Stimulated activated CD4-positive, alpha-beta T cell treated with anti-CD3 and anti-CD28 coated beads, TNF-alpha, amount 100 ng/mL, for 1 hour (primary cell): ENCODE measurements at places on chromosomes 2 and 18.

GRCh38 chr18:79964330-79965118 lies at the start of gene HSBP1L1:
Gene HSBP1L1 (plus strand): TSS chr18:79964643. CDS start chr18:79964736, 93 bp downstream.
- no peak for DNase-seq

GRCh38 chr2:75616933-75617332 lies 29.6 kb upstream of the MRPL19 start:
- no peak for DNase-seq

DNA sequence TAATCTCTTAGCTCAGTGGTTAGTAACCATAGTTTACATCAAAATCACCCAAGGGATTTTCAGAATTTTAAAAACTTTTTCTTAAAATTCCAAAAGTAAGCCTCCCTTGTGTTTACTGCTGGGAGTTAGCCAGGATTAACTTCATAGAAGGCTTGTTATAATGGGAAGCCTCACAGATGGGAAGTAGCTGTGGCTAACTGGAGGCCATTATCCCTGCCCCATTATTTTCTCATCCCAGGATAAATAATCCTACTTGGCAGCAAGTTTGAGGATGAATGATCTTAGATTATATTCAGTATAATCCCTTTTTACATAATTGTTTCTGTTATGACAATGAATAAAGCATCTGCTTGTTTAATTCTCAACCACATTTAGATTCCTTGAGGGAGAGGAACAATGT lies 25.5 kb downstream of the PLEK start:
- DNase-seq = no peak

- no peak for DNase-seq
These were observed 180.9 kb downstream of the ZBTB7C start for GRCh38 chr18:48228301-48228715.

GRCh38 chr2:133591164-133591563 lies 22.9 kb upstream of the NCKAP5 start:
- no peak for DNase-seq

DNA sequence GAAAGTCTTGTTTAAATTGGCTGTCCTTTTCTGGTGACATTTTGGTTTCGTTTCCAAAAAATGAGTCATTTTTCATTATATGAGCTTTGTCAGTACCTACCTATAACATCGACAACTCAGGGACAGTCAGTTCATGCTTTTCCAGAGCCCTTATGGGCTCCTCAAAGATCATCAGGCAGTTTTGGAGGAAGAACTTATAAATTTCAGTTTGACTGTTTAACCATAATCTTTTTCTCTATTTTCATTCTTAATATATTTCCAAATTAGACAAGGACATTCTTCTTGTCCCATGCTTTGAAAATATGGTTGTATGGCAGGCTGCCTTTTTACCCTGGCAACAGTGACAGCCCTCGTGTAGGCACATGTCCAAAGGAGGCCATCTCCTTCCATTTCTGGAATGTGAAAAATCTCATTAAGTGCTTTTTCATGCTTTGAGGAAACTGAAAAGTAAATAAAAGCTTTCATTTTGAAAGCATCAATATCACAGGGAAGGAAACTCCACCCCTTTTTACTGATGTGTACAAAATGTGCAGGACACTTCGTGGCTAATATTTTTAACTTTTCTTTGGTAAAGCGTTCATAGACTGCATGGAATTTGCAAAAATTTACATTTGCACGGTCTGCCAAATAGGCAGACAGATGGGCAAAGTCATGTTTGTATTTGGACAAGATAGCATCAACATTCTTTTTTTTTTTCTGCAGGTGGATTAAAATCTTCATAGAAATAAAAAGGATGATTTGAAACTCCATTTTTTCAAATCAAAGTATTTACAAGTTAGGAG lies 7.2 kb upstream of the PROC start:
- no peak for DNase-seq

DNA sequence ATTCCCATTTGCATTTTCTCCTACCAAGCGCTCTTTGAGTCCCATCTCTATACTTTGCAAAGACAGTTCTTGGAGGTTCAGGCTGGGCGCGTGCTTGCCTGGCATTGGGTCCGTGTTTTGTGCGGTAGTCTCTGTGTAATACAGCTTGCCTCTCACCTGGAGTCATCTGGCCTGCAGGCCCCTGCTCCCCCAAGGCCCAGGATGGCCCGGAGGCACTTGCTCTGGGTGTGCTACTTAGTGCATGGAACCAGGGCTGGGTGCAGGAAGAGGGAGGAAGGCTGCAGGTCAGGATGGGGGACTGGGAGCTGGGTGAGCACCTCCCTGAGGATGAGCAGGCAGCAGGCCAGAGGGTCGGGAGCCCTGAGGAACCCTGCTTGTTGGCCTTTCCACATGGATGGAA lies 220.9 kb downstream of the LDLRAD4 start:
- no peak for DNase-seq

GRCh38 chr2:217797661-217798069 lies 205.1 kb downstream of the TNS1 start:
- no peak for DNase-seq

- no peak for DNase-seq
These were observed 843.2 kb upstream of the FANCL start for GRCh38 chr2:59084326-59084725.

GRCh38 chr2:201984800-201985525 lies 48.7 kb upstream of the FZD7 start:
- no peak for DNase-seq

- DNase-seq = no peak
These were observed 22.5 kb downstream of the C1QL2 start for GRCh38 chr2:119136093-119136492.

DNA sequence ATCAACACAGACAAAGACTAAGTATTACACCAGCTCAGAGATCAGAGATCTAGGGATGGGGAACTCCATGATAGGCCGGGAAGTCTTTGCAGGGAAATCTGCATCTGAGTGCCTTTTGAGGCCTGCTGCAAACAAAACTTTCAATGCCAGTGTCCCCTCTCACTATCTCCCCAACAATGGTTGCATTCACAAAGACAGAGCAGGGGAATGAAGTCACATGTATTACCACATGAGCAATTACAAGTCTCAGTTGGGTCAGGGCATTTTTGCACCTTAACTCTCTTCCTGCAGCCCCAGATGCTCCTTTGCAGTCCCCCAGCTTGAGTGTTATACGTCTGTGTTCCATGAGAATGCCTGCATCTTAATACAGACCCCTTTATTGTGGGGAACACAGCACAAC lies 1.8 kb upstream of the RNF144A start:
- DNase-seq = no peak

- DNase-seq = no peak
These were observed 261.8 kb upstream of the FANCL start for GRCh38 chr2:58502931-58503330.

GRCh38 chr2:47282621-47283272 lies 120.2 kb upstream of the MSH2 start:
- no peak for DNase-seq

GRCh38 chr18:44507729-44508325 lies 172.9 kb upstream of the SETBP1 start:
- DNase-seq = no peak

- no peak for DNase-seq
These were observed 585.1 kb downstream of the CNTNAP5 start for GRCh38 chr2:124610141-124610540.

DNA sequence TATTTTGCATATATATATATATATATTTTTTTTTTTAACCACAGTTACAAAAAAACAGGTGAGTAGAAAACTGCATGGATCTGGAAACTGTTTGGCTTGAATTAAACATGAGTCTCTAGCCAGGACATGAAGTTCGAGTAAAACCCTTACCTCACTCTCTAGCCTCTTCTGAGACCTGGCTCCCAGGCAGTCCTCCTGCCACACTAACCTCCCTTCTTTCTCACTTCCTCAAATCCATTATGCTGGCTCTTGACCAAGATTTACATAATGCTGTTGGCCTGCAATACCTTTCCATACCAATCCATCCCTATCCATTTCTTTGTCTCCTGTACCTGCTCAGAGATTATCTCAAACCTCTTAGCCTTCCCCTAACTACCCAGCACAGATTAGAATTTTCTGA lies 34.0 kb downstream of the PIGN start:
- DNase-seq = no peak

- no peak for DNase-seq
These were observed 189.5 kb upstream of the HDAC4 start for GRCh38 chr2:239590276-239590675.

DNA sequence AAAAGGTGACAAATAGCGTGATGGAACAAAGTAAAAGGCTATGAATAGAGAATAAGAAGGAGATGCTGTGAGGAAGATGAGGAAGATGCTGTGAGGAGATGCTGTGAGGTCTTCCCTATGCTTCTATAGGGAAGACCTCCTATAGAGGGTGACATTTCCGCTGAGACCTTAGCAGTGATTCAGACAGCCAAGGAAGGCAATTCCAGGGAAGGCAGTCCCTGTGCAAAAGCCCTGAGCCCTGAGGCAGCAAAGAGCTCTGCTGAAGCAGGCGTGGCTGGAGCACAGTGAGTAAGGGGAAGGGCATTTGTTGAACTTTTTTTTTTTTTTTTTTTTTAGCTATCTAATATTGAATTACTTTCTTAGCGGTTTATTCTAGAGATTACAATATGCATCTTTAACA lies 142.7 kb upstream of the FOSL2 start:
- DNase-seq = no peak
